Pons (tissue), 1 donor: ENCODE measurements at places on chromosomes 1 and 21.

- DNase-seq, result no peak
Measured at GRCh38 chr1:151787689-151788088, 2.6 kb downstream of the TDRKH start.

DNA sequence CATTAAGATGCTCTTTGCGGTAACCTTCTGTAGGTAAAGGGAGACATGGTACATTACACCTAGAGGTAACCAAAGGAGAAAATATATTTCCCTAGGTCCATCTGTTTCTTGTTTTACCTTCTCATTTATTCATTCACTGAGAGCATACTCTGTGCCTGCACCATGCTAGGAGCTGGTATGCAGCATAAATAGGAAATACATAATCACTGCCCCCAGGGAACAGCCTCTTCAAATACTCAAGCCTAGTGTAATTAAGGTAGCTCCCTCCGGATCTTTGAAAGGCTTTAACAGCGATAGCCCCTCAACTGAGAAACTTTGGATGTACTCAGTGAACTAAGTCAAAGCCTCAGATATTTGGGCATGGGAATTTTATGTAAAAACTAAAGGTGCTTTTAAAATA, 123.6 kb downstream of the GABPA start:
- DNase-seq, result no peak

GRCh38 chr21:30206551-30207251, 9.2 kb downstream of the CLDN8 start:
- no peak for DNase-seq

- DNase-seq, result no peak
Measured at GRCh38 chr1:171055966-171056643, 34.6 kb upstream of the FMO3 start.

GRCh38 chr21:45579383-45580180, 37.3 kb upstream of the SLC19A1 start:
- no peak for DNase-seq

- peak; percentile 42 for DNase-seq
Measured at GRCh38 chr1:11174261-11174942, 14.8 kb upstream of the ANGPTL7 start.
